Stomach (tissue), 19 donors: ENCODE measurements at places on chromosomes 2 and 18. TPM values are rescaled to one million over a fixed set of nuclear protein-coding genes. Genes with fewer than 3 reads are reported as not detected.

DNA sequence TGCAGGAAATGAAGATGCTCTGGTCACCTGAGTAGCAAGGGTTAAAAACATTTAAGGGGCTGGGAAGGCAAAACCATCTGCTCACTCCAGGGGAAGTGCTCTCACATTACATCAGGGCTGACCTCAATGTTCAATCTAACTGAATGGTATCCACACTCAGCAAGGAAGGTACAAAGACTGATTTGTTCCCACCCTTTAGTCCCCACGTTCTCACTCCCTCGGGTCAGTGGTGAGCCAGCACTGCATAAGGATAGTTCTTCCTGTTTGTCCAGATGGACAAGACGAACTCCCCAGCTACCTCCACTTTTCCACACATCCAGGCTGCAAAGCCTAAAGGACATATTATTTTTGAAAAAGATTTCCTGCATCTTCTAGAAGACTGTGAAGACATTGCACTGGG, 126.6 kb upstream of the SLC14A2 start:
- no peak for DNase-seq

DNA sequence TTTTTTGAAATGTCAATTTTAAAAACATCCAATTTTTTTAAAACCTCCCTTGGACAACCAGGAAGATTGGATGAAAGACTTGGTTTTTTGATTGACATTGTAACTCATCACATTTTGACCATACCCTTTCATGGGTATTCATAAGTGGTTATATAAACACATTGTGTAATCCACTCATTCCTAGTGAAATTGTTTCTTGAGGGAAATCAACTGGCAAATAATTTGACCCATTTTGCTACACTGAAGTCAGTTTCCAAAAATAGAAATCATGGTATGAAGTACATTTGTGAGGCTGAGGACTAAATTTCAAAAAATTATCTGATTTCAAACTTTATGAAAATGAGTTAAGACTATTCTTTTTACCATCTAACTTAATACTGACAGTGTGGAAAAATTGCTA, 31.5 kb downstream of the FBXO48 start:
- no peak for DNase-seq

DNA sequence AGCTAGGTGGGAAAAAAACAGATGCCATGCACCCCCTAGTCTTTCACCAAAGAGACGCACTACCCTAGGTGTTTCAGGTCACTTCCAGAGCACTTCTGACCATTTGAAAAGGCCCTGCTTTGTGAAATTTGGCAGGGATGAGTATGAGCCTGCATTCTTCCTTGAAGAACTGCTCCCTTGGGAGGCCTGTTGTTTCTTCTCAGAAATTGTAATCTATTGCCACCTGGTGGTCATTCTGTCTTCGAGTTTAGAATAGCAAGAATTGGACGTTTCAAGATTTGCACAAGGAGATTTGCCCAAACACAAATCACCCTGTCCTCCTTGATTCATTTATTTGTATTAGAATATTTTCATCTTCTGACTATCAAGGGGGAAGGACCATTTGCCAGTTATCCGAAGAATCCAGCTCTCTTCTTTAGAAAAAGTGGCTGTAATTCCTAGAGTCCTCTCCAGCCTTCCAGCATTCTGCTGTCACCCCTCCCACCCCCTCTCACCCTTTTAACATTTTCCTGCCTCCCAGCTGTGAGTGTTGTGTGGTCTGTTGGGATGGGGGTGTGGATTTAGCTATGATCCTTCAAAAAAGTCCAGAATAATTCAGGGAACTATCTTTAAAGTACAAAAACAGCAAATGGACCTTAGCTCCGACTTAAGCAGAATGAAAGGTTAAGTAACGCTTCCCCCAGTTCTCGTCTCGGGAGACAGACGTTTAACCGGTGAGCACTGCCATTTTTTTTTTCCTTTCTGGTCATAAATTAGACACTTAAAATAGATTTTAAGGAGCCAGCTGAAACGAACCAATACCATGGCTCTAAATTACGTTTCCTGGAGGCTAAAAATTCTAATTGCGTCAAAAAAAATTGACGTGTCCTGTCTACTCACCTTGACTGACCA, 3.7 kb upstream of the GAD1 start:
- DNase-seq = no peak

DNA sequence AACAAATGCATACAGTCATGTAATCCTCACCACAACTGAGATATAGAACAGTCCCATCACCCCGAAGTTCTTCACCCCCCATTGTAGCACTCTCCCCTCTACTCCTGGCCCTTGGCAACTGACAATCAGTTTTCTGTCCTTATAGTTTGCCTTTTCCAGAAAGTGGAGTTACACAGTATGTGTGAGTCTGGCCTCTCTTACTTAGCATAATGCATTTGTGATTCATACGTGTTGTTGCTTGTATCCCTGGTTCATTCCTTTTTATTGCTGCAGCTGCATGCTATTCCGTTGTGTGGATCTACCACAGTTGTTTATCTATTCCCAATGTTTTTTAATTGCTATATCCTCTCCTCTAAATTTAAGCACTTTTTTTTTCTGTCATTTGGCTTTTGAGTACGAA, 17.6 kb downstream of the ACYP2 start:
- DNase-seq = no peak

GRCh38 chr2:239846789-239847676, 178.1 kb downstream of the NDUFA10 start:
- no peak for DNase-seq

The AFF3 gene
- total RNA-seq = 78.8 TPM

The CCDC150 gene
- total RNA-seq = 0.29 TPM

- DNase-seq = no peak
Measured at GRCh38 chr18:10289251-10289650, 165.2 kb upstream of the APCDD1 start.

DNA sequence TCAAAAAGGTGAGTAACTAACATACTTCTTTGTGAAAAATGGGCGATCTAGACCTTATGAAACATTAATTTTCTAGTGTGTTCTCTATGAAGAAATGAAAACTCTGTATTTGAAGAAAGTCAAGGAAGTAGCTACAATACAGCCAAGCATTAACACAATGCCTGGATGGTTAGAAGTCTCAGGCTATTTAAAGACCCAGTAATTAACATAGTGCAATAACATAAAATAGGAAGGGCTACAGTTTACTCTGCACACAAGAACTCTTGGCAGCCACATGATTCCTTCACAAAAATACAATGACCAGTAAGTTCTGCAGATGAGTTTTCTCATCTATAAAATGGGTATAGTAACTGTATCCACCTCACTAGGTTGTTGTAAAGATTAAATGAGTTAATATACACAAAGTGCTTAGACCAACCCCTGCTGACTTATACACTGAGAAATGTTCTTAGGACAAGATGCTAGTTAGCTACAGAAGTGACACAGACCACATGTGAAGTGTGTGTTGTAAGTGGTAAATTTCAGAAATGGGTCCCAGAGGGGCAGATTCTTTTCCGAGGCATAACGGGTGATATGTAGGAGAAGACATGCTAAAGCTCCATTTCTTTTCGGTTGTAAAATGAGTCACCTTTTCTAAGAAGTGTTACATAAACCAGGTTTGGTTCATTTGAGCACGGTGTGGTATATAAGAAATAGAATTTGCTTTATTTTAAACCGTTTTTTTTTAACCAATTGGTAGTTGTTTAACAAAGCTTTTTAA, 61.8 kb downstream of the CXCR4 start:
- DNase-seq = no peak
